CD8-positive, alpha-beta memory T cell (primary cell): ENCODE measurements at places on chromosomes 5 and 9.

DNA sequence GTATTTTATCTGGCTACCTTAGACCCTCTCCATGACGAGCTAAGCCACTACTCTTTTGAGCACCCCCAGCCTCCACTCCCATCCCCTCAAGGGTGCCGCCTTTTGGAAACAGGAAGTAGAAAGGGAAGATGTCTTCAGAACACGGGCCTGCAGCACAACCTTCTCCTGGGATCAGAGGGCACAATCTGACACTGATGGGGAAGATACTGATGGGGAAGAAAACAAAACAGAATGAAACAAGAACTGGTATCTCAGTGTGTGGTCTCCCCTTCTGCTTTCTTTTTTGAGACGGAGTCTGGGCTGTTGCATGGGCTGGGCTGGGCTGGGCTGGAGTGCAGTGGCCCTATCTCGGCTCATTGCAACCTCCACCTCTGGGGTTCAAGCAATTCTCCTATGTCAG, 539.7 kb upstream of the DAP start:
- DNase-seq = no peak

GRCh38 chr9:135970128-135970815, 9.1 kb upstream of the UBAC1 start:
- DNase-seq = no peak

DNA sequence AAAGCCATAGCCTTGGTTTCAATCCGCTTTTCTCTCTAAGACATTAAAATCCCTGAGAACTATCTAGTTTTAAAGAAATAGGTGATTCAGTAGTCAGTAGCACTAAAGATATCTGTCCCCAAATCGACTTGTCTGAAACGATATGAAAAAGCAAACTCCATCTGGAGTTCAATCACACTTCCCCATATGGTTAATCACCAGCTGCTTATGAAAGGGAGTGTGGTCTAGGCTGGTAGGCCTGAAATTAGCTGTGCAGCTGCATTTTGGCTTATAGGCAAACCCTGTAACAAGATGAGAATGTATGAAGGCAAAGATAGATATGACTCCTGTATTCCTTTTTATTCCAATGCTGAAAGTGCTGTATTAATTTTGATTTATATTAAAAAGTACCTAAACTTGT, 65.9 kb downstream of the DMRTA1 start:
- no peak for DNase-seq

- no peak for DNase-seq
Measured at GRCh38 chr9:126534431-126535186, 79.1 kb upstream of the LMX1B start.

DNA sequence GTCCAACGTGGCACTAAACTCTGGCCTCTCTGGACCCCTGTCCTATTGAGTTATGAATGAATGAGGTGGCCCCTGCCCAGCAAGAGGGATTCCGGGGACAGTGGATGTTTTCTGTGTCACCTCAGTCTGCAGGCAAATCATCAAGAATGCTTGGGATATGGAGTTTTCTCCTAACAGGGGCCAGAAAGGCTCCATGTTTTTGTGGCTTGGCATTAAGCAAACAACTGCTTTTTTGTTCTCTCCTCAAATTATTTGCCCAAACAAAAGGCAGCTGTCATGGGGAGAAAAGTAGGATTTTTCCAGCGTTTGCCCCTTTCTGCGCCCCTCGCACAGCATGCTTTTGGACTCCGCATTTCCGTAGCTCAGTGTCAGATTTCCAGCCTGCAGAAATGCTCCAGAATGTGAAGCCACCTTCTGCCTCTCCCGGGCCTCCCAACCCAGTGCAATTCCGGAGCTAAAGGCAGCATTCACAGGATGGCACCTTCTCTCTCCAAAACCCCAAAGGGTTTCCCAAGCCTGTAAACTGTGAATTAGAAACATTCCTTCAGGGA, 553.3 kb downstream of the CCDC171 start:
- no peak for DNase-seq

DNA sequence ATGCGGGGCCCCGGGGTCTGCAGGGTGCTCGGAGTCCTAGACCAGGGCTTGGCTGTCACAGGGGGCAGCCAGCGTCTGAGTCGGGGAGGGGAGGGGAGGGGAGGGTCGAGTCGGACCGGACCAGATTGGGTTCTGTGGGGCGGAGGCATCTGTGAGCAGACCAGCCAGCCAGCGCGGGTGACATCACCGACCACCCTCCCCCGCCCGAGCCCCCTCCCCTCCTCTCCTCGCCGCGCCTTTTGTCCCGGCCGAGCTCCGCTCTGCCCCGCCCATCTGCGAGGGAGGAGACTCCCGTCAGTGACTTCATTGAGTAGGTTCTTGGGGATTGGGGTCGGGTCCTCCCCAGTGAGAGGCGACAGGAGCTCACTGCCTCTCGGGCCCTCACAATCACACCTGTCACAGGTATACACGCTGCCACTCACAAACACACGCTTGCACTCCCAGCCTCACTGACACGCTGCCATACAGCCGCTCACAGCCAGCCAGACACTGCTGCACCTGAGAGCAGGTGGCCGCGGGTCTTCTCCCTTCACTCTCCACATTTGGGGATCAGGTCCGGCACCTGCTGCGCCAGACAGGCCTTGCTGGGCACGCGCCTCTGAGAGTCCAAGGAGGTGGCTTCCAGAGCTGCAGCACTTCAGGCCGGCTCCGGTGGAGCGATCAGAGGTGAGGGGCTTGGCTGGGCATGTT, 546 bp downstream of the DNAJB5 start:
- peak; percentile 39 for DNase-seq

DNA sequence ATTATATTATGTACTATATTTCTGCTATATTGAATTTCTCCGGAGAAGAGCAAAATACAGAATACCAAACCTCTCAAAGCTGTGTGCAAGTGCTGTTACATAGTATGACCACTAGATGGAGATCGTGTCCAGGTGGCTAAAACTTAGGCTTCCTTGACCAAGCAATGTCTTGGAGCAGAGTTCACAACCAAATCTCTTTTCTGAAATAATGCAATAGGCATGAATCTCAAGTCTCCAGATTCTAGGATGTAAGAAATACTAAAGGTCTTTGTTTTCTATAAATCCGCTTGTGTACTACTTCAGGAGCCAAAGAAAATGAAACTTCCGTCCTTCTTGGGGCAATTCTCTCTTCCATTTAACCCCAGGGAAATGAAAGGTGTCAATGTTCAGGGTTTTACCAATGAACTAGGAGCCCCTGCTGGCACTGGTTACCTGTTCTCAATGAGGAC, 181.5 kb upstream of the RAI14 start:
- DNase-seq = peak; percentile 16

- no peak for DNase-seq
Measured at GRCh38 chr5:139822553-139823425, 27.2 kb downstream of the PSD2 start.

- peak; percentile 86 for DNase-seq
Measured at GRCh38 chr9:21334701-21335632, at the start of gene KLHL9. TSS of gene KLHL9 (minus strand) at chr9:21335404. CDS start at chr9:21334859, 545 bp downstream.

GRCh38 chr5:40268088-40268487, 411.6 kb upstream of the PTGER4 start:
- DNase-seq = no peak

DNA sequence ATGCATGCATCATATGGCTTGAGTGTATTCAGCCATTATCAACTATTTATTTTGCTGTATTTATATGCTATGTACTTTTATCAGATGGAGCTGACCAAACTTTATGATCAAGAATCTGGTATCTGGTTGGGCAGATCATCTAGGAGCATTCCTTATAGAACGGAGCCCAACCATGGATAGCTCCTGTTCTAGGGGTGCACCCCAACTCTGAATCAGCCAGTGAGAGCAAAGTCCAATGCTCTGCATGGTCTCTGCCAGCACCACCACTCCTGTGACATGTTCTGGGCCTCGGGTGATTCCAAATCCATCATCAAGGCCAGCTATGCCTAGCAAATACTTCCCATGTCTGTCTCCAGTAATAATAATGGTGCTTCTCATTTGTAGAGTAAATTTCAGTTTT, 517.5 kb downstream of the AGTPBP1 start:
- no peak for DNase-seq

DNA sequence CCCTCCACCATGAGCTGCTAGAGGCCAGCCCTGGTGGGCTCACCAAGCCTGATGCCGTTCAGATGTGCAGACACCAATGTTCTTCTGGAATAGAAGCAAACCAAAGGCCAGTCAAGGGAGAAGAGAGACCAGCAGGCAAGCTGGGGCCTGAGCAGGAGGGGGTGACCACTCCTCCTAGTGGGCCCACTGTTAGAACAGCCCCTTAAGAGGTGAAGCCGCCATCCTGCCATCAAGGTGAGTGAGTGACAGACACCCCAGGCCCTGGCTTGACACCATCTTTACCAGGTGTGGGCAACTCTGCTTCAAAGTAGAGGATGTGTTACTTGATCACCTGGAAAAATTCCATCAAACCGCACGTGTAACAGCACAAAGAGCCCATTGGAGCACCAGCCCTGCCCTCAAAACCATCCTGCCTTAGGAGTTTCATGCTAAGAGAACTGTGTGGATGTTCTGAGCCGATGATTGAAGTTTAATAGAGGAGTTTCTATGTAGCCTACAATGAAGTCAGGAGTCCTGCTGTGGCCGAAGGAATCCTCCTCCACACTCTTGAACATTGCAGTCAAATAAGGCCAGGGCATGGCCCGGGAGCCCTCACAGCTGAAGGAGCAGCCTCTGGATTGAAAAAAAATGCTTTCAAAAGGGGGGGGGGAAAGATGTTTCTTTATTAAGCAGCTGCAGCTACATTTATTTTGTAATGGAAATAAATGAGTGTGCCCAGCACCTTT, 20.8 kb downstream of the AMBP start:
- no peak for DNase-seq
